ENCODE measurements at places on chromosomes 2 and 18.
A peak's percentile ranks its signal among the peaks of the same experiment; 100 is the strongest.

DNA sequence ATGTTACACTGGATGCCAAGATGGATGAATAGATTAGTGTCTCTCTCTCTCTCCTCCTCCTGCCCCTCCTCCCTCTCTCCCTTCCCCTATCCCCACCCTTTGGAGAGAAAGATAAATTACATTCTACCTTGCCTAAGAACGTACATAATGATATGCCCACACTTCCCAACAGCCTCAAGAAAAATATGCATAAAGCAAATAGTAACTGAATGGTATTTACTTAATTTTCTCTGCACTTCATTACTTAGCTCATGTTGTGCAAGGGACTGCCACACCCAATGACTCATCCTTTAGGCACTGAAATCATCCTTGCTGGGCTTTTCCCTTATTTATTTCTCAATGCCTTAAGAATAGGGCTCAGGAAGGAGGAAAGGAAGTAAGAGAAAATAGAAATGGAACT lies 137.3 kb upstream of the PID1 start:
- no peak for DNase-seq

DNA sequence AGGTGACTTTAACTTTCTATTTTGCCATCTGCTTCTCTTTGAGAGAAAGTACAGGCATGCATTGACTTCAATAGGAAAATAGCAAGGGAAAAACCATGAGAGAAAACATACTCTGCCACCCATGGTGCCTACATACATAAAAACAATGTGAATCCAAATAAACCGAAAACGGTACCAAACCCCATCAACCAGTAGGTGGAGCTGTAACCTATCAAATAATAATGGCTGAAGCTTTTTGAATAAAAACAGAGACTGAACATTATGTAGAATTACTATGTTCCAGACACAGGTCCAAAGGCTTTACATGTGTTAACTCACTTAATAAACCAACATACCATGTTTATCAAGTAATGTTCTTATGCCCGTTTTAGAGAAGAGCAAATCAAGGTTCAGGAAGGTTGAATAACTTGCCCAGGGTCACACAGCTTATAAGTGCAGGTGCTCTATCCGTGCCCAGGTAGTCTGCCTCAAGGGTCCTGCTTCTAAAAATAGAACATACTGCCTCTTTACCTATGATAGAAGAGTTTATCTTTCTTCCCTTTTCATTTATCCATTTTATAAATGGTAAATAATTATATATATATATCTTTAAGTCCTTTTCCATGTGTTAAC lies 293.9 kb upstream of the SYT4 start:
- DNase-seq, result no peak

DNA sequence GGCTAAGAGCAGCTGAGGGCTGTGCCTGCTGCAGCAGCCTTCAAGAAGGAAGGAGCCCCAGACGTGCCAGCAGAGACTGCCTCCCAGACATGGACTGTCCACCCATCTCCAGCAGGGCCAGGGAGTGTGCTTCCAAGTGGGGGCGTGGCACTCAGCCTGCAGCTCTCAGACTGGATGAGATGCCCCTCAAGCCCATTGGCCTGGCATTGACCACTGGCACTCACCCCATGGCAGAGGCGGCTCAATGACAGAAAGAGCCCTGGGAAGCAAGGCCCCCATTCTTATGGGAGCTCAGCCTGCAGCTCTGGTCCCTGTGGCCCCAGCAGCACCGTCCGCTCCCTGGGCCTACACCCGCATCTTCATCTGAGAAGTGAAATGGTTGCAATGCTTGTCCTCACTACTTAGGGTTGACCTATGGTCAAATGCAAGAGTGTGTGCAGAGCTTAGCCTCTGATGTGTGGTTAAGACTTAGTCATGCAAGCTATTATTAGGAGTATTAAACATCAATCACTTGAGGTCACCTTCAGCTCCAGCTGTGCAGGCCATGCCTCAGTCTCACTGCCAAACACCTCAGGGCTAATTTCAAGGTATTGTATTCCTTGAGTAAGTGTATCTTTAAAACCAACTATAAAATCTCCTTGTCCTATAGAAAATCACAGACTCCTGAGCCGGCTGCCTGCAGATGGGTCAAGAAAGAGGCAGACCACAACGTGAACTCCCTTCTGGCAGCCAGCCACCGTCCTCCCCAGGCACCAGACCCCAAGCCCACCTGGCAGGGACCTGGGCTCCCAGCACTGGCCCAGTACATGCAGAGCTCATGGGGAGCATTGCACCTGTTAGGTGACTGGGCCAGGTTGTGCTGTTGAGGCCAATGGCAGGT lies 194.8 kb downstream of the NDUFA10 start:
- DNase-seq, result no peak

DNA sequence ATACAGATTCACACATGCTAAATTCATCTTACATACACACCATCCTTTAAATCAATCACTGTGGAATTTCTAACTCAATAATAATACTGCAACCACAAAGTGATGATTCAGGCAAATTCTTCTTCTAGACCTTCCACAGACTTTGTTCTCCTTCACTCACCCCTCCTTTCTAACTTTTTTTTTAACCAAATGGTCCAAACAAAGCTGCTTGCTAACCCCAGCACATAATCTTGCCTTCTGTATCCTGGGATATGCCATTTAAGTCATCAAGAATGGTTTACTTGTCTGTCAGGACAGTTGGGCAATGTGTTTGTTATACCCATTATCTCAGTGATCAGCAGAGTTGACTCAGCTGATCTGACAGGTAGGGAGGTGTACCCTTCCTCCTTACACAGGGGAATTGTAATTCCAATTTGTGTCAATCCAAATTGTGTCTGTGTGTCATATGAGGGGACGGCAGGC lies 10.0 kb downstream of the SLC40A1 start:
- no peak for DNase-seq

DNA sequence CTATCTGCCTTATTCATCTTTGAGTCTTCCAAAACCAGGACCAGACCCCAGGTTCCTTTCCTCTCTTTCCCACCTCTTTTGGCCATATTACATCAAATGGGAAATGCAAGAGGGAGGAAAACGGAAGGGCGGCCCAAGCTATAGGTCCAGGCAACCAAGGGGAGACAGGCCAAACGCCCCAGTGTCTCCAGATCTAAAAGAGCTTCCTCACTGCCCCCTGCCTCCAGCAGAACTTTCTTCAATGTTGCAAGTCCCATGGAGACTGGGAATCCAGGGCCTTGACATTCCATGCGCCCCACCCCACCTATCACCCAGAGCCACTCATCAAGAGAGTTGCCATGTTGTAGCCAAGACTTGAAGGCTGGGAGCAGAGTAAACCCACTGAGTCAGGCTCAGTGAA lies 15.4 kb downstream of the TNS1 start:
- no peak for DNase-seq

- DNase-seq, result peak; percentile 85
Observed at GRCh38 chr18:79405781-79406575, 10.2 kb downstream of the NFATC1 start.

- DNase-seq, result no peak
Observed at GRCh38 chr2:112658839-112659667, 13.3 kb downstream of the SLC20A1 start.

DNA sequence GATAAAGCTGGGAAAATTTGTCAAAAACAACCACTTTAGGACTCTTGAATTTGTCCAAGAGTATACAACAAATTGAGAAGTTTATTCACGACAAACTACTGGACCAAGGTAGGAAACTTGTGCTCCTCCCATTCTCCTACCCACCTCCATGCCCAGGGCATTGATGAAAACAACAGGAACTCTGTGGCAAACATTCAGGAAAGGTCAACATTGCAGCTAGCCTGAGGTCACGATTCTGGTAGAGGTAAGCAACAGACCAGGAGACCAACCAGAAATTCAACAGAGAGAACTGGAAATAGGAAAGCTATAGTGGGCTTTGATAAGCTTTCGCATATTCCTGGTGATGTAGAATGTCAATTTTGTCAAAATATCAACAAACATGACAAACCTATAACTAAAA lies 209.1 kb upstream of the CTAGE1 start:
- no peak for DNase-seq

GRCh38 chr2:183998797-183999190 lies 599.5 kb upstream of the ZNF804A start:
- no peak for DNase-seq

DNA sequence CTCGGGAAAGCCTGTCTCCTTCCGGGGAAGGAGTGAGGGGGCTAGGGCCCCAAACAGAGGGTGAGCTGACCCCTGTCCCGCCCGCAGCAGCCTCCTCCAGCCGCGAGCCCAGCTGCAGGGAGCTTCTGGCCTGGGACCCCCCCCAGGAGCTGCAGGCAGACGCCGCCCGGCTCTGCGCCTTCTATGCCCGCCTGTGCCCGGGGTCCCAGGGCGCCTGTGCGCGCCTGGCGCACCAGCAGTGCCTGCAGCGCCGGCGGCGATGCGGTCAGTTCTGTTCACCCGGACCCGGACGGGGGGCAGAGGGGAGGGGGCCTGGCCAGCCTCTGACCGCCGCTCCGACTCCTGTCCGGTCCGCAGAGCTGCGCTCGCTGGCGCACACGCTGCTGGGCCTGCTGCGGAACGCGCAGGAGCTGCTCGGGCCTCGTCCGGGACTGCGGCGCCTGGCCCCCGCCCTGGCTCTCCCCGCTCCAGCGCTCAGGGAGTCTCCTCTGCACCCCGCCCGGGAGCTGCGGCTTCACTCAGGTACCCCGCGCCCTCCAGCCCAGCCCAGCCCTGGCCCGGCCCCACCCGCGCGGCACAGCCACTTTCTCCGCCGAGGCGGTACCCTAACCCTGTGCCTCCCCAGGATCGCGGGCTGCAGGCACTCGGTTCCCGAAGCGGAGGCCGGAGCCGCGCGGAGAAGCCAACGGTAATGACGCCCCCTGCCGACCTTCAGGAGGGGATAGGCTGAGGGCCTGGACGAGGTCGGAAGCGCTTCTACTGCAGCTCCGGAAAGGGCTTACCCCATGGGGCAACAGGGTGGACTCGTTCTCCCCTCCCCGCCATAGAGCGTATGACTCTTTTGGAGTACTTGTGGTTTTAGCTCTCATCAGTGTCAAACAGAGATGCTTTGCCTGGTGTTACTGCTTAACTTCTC lies 2.0 kb upstream of the CHRND start:
- no peak for DNase-seq

- no peak for DNase-seq
Observed at GRCh38 chr2:124908411-124908810, 883.3 kb downstream of the CNTNAP5 start.

DNA sequence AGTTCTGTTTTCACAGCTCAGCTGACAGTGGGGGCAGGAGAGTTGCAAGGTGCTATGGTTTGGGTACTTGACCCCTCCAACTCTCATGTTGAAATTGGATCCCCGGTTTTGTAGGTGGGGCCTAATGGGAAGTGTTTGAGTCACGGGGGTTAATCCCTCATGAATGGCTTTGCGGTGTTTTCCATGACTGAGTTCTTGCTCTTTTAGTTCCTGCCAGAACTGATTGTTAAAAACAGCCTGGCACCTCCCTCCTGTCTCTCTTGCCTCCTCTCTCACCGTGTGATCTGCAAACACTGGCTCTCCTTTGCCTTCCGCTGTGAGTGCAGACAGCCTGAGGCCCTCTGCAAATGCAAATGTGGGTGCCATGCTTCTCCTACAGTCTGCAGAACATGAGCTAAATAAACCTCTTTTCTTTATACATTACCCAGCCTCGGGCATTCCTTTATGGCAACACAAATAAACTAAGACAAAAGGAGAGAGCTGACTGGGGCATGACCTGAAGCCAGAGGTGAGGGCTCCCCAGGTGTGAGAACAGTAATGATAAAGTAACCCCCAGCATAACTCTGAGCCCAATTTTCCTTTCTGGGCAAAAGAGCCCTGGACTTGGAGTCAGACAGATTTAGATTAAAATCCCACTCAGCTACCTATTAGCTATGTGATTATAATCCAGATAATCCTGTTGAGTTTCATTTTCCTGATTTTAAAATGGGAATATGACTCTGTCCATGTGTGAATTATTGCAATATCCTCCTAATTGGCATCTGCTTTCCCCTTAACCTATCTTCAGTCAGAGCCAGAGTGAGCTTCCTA lies 64.9 kb upstream of the CAPN13 start:
- DNase-seq, result no peak

DNA sequence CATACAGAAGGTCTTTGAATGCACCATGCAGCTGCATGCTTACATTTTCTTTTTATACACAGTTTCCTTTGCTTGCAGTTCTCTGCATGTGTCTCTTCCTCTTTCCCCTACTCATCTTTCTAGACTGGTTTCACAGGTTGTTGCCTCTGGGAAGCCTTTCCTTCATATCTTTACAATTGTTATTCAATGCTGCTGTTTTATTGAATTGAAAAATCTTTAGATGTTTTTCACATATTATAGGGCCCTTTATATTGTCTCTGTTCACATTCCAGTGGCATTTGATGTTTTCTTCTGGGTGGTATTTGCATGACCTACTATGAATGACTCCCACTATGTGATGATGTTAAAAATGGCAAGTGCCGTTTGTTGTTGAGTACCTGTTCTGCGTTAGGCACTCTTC lies 91.1 kb downstream of the DIS3L2 start:
- no peak for DNase-seq

GRCh38 chr18:42509750-42510415 lies 554.8 kb downstream of the PIK3C3 start:
- DNase-seq, result no peak

DNA sequence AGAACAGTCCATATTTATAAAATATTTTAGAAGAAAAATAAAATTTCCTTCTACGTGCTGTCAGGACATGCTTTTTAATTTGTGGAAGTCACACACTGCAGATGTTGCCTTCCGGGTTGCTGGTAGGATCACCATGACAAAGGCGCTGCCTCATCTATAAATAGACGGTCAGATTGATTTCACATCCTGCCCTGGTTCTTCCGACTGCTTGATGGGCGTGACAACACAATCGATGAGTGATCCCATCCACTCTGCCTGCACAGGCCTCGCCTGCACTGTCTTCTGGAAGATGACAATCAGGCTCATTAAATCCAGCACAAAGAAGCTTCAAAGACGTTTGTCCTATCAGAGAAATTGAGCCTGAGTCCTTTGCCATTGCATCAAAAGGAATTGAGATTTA lies 318.9 kb upstream of the TRIB2 start:
- no peak for DNase-seq

- no peak for DNase-seq
Observed at GRCh38 chr2:107263628-107264027, 377.7 kb upstream of the ST6GAL2 start.

DNA sequence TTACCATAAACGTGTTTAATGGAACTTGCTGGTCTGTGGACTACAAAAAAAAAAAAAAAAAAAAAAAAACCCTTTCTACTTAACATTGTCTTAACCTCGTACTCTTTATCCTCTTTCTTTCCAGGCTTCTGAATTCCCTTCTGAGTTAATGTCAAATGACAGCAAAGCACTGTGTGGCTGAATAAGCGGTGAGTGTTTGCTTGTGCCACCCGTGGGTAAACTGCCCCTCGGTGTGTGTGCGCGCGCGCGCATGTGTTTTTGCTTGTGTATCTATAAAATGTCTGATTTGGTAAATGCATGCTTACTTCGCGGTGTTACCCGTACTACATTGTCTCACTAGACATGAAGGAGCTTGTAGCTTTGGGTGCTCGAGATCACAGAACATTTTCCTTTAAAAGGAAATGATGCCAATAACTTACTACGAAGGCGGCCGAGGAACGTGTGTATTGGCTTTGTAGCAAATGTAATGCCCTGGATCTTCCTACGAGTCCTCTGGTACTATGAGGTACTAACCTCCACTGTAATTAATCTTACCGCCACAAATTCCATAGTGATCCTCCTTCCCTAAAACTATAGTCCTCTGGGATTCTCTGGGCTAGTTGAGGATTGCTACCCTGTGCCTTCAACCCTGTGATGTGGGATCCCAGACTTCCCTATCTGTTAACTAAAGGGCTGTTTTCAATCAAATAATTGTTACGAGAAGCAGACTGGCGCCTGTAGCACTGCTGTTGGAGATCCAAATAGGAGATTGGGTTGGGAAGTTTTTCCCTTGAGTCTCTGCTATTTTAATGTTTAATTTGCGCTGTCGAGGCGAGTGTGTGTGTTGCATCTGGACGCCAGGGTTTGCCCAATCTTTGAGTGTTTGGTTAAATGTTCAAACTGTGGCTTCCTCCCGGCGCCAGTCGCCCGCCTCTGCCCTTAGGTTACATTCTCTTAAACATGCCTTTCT lies 1.1 kb downstream of the ID2 start:
- no peak for DNase-seq

All from T-helper 1 cell (primary cell).